ENCODE measurements at places on chromosomes 16 and 17.

DNA sequence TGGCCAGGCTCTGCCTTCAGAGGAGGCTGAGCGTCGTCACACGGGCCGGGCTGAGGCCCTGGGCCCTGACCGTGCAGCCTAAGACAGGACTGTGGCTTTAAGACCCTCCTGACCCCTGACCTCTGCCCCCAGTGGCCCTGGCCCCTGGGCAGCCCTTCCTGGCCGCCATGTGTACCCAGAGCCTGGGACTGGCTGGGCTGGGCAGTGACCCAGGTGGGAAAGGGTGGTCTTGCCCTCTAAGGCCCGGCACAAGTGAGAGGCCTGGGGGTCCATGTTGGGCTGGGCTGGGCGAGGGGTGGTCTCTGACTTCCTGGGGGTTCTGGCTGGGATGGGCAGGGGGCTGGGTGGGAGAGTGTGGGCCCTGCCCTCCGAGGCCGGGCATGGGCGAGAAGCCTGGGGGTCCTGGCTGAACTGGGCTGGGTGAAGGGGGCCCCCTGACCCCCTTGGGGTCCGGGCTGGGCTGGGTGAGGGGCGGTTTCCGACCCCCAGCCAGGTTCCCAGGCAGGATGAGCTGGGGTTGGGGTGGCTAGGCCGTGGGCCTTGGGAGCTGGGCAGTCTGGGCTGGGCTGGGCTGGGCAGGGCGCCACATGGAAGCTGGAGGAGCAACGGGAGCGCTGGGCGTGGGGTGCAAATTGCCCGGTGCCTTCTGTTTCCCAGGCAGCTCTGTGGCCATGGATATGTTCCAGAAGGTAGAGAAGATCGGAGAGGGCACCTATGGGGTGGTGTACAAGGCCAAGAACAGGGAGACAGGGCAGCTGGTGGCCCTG is at the start of gene CDK3:
Gene CDK3, plus strand, starts transcription at position 101 of the 767 bp plus-strand sequence. Its CDS starts 571 bp downstream, at position 672.
- DNase-seq: no peak

DNA sequence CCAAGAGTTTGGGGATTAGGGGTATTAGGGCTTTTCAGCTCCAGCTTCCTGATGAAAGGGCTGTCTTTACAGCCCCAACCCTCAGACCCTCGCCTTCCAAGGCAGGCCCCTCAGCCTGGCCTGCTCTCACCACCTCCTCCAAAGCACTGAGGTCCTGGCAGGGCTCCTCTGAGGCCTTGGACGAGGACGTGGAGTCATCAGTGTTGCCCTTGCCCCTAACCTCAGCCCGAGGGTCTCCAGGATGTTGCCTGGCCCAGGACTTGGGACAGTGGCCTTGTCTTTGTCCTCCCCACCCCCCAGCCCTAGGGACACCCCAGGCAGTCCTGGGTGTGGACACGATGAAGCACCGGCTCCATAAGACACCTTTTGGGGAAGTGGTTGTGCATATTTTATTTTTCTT is 28.2 kb downstream of the B9D1 start:
- no peak for DNase-seq

GRCh38 chr17:245020-245419 is 63.6 kb upstream of the DOC2B start:
- DNase-seq: no peak

GRCh38 chr17:73760439-73760758 is 116.2 kb upstream of the SDK2 start:
- no peak for DNase-seq

GRCh38 chr16:86984343-86984742 is 332.8 kb downstream of the C16orf95 start:
- no peak for DNase-seq

DNA sequence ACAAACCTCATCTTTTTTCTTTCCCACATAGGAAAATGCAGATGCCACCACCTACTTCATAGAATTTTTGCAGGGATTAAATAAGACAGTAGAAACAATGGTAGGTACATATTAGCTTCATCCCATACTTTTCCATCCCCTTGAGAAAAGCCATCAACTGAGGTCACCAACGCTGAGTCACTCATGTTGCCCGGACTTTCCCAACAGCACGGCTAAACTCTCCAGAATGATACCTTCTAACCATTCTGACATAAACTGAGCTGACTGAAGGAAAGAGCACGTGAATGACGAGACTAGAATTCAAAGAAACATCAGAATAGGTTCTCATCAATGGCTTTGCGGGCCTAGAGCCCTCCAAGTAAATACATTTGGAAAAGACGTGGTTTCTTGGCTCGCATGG is 146.0 kb upstream of the RCVRN start:
- no peak for DNase-seq

- DNase-seq: no peak
Observed at GRCh38 chr17:7832431-7832830, 1.6 kb upstream of the KDM6B start.

GRCh38 chr17:41710472-41711090 is 1.6 kb upstream of the GAST start:
- DNase-seq: no peak

- DNase-seq: no peak
Observed at GRCh38 chr17:10797476-10798328, 6.2 kb downstream of the TMEM238L start.
